ENCODE measurements at places on chromosomes 16 and 17.
A peak's percentile ranks its signal among the peaks of the same experiment; 100 is the strongest.

GRCh38 chr17:30368912-30369720, 9.6 kb upstream of the CPD start:
- DNase-seq: no peak

GRCh38 chr16:65176603-65177002, 54.7 kb upstream of the CDH11 start:
- DNase-seq: no peak

DNA sequence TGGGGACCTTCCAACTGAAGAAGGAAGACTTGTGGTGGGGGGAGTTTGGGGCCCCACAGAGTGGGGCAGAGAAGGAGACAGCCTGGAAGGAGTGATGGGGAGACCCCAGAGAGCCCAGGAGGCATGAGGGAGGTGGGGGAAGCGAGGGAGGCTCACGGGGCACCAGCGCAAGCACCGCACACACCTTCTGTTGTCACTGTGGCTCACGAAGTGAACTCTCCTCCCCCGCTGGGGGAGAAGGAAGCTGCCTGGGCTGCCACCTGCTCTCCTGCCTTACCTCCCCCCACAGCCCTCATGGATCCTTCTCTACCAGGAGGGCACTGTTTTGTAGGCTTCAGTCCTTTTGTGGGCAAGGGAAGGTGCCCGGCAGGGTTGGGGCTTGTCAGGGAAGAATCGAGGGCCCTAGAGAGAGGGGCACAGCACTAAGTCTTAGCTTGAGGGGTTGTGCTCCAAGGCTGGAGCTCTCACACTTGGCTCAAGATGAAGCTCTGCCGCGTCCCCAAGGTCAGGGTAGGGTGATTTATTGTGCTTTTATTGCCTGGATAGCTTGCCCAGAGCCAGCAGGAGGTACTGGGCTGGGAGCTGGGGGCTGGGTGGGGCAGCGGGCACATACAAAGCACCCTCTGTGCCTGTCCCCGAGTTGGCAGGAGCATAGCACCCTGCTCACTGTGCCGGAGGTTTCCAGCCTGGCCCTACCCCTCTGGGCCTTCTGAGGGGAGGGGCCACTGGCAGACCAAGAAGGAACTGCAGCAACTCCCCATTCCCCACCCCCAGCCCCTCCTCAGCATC, 4.6 kb upstream of the STARD3 start:
- DNase-seq: no peak

DNA sequence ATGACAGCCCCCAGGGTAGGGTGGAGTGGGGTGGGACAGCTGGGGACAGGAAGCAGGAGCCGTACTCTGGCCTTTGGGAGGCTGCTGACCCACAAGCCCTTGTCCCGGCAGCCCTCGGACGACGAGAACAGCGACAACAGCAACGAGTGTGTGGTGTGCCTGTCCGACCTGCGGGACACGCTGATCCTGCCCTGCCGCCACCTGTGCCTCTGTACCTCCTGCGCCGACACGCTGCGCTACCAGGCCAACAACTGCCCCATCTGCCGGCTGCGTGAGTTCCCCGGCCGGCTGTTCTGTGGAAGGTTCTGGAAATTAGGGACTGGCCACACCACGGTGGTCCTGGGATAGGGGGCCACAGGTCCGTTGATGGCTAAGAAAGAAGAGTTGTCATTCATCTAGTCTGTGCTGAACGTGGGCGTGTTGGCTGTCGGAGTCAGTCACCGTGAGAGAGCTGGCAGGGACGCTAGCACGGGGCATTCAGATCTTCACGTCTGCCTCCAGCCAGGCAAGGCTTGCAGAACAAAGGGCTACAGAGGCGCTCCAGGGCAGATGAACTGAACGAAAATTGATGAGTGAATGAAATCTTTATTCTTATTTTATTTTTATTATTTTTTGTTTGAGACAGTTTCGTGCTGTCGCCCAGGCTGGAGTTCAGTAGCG, 19.8 kb upstream of the NUDT16L1 start:
- DNase-seq: no peak

GRCh38 chr16:25371342-25371741, 113.7 kb upstream of the ZKSCAN2 start:
- DNase-seq: no peak

DNA sequence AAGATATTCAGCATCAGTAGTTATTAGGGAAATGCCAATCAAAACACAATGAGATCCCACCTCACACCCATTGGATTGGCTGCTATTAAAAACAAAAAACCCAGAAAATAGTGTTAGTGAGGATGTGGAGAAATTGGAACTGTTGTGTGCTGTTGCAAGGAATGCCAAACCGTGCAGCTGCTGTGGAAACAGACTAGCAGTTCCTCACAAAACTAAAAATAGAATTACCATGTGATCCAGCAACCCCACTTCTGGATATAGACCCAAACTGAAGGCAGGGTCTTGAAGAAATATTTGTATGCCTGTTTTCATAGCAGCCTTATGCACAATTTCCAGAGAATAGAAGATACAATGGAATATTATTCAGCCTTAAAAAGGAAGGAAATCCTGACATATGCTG, 46.0 kb downstream of the FOXK2 start:
- DNase-seq: no peak

DNA sequence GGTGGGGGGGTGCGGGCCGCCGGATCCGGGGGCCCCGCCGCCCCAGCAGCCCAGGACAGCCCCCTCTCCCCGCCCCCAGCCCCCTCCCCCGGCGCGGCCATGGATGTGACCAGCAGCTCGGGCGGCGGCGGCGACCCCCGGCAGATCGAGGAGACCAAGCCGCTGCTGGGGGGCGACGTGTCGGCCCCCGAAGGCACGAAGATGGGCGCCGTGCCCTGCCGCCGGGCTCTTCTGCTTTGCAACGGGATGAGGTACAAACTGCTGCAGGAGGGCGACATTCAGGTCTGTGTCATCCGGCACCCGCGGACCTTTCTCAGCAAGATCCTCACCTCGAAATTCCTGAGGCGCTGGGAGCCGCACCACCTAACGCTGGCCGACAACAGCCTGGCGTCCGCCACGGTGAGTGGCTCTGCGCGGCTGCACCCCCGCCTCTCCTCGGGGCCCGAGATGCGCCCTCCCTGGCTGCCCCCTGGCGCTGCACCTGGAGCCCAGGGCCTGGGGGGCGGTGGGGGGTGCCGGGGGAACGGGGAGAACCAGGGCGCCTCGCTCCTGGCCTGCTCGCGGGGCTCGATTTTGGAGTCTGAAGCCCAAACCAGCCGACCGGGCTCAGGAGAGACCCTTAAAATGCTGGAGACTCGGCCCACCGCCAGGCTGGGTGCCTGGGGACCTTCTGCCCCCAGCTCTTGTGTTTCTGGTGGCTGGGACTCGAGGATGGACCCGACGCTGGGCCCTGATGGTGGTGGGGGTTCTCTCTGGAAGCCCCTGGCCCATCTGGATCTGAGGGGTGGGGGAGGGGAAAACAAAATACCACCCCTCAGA, 744 bp downstream of the CMIP start:
- peak; percentile 72 for DNase-seq

All from activated CD4-positive, alpha-beta T cell treated with anti-CD3 and anti-CD28 coated beads for 36 hours (primary cell).